Renal cortex interstitium (tissue), 15 donors: ENCODE measurements at places on chromosomes 3 and 15.

GRCh38 chr3:129913618-129914017, 20.1 kb upstream of the TMCC1 start:
- DNase-seq, result no peak

DNA sequence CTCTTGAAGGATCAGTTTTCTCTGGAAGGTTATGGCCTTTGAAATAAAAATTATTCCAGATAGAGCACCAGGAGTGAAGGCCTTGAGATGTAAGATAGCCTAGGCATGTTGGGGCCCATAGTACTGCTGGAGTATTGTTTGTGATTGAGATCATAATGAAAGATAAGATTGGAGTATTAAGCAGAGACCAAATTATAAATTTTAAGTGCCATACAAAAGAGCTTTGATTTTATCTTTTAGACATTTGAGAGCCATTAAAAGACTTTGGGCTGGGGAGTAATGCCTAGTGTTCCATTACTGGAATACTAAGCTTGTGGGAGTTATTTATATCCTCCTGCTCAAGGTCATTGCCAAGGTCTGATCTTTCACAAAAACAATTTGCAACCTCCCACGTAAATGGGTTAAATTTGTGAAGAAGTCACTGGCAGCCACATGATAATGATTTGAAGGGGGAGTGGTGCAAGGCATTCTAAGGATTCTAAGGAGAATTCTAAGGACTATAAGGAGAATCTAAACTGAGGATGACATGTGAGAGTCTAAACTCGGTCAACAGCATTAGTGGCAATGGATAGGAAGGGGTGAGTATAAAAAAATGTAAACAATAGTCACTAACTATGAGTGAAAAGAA, 12.8 kb downstream of the ELL3 start:
- no peak for DNase-seq

GRCh38 chr15:39583596-39584265, 2.9 kb downstream of the THBS1 start:
- DNase-seq, result no peak

DNA sequence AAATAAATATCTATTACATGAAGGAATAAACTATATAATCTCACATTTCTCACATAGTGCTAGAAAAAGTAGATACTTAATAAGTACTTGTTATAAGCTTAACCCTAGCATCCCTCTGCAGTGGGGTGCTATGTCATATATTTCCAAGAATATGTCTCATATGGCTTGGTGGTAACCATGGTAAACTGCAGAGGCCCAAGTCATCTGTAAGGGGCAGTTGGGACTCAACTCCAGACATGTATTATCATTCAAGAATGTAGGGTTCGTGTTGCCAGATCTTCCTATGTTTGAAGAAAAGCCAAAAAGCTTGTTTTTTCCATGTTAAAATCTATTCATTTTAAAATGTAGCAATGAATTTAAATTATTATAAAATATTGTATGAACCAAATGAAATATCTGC, 46.2 kb downstream of the ZNF385D start:
- DNase-seq, result no peak

GRCh38 chr3:44932986-44933944, 42.7 kb downstream of the ZDHHC3 start:
- no peak for DNase-seq

- DNase-seq, result no peak
Observed at GRCh38 chr3:103134023-103134724, 699.4 kb downstream of the ZPLD1 start.

DNA sequence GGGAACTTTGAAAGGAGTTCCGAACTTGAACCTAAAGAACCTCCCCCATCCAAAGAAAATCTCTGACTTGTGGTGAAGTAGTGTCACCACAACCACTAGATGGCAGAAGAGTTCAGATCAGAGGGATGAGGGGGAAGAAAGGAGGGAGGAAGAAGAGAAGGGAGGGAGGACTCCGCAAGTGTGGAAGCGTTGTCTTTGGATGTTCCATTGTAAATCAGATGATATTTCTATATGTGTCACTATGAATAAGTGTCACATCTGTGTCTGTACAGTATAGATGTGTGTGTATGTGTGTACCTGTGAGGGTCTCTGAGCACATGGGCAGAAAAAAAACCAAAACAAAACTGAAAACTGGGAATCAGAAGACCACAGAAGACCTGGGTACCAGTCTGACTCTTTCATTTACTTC, 16.9 kb downstream of the SLC24A1 start:
- DNase-seq, result peak; percentile 65

DNA sequence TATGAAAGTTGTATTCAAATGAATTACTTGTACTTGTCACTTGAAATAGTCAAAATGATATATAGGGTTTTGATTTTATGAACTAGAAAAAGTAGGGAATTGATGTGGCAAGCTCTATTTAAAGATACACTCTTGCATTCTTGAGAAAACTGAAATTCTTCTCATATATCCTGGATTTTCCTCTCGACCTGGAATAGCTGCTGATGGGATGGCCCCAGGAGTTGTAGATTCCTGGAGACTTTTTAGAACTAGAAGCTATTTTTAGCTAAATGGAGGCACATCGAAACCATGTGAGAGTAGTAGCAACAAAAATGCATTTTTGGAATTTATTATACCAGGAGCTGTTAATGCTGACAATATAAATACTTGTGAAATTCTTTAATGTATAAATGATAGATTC, 125.9 kb downstream of the LEKR1 start:
- no peak for DNase-seq

DNA sequence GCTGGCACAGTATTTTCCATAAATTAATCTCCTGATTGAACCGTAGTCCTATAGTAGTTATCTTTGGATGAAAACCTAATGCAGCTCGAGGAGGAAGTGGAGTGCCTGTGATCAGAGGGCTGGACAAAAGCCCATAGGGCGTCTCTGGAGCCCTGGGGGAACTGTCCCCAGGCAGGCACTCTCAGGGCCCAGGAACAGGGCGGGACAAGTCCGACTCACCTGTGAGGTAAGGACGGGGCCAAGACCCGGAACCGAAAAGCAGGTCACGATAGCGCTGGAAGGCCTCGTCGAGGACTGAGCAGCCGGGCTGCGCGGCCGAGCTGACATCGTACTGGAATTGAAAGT, 341 bp downstream of the HEXA start:
- DNase-seq, result no peak

DNA sequence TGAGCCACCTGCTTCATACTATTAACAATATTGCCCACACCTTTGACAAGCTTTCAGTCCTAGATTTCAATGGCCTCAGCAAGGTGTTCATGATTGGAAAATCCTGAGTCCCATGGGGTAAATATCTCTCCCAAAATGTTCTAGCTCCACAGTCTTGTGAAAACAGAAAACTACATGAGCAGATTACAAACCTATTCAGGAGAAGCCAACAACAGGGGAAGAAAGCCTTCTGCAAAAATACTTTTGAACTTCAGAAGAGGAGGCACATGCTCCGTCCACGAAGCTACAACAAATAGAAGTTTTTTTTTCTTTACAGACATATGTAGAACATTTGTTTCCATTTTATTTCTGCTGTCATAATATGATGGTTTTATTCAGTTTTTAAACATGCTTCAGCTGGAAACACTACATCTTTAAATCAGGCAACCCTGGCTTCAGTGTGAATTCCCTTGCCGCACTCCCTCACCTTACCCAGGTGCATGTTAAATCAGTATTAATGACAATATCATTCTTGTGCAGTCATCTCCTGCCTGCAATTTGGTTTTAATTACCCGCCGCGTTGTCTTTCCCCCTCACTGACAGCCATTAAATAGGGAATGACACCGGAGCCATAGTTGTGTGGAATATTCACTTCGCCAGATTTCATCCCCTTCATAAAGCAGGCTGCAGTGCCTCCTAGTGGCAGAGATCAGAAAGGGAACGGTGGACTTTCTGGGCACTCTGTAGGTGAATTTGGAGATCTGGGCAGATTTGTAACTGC, 725.5 kb upstream of the ARRDC4 start:
- DNase-seq, result peak; percentile 77

- DNase-seq, result no peak
Observed at GRCh38 chr15:62190274-62190673, 25.2 kb upstream of the C2CD4B start.

DNA sequence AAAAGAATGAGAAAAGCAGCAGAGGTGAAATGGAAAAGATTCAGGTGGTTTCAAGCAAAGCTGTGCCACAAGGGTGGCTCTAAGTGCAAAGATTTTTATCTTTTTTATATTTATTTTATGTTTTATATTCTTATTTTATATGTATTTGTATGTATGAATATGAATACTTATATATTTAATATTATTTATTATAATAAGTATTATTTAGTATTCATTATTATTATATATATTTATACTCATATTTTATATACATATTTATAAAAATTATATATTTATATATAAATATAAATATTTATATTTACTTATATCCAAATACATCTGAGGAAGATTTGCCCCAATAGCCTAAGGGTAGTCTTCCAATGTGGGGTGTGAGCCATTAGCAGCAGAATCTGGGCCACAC, 1002.0 kb downstream of the CADM2 start:
- DNase-seq, result no peak

DNA sequence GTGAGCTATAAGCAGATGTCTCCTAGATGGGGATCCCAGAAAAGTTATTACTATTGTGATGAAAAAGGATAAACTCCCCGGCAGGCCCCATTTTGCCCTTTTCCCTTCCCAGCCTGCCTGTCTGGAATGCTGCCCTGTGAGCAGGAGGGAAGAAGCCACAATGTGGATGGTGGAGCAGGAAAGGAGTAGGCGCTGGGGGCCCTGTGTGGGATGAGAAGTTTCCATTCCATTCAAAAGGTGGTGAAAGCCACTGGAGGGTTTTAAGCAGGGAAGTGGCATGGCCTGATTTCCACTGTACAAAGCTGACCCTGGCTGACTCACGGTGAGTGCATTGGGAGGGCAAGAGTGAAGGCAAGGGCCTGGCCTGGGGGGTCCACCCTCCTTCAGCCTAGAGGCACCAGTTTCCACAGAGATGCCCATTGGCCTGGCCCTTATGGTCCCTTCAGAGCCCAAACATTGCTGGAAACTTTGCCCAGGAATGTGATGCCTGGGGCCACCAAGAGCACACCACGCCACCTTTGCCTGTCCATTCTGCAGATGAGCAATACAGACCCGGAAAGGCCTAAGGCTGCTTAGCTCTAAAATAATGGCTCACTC, 206.9 kb downstream of the RPLP1 start:
- DNase-seq, result no peak

DNA sequence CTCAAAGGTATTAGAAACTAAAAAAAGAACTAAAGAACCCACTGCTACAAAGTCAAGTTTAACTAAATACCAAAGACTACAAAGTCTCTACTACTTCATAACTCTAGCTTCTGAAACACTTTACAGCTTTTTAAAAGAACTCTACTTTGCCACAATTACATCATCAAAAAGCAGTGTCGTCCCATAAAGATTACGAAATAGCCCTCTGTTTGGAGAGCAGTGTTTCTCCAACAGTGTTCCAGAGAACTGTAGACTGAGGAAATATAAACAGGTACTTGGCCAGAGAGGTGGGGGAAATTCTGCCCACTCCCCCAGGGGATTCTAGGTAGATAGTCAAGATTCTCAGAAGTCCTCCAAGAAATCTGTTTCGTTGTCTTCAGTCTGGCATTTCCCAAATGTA, 225.6 kb downstream of the PDZRN3 start:
- DNase-seq, result no peak

GRCh38 chr15:52464040-52464439, 64.6 kb downstream of the MYO5A start:
- DNase-seq, result no peak

DNA sequence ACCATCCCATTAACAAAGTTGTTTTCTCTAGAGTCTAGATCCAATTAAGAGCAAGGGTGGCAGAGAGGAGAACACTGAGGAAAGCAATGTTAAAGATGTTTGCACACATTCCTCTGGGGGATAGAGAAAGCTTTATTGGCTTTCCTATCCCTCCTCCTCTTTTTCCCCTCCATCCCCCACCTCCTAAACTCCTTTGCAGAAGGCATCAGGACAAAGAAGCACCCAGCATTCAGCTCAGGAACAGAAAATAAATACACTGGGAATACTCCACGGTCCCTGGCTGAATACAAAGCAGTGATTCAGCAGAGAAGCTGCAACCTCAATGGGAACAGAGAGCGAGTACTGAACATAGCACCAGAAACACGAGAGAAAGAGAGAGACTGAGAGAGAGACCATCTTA, 21.9 kb downstream of the LSAMP start:
- DNase-seq, result no peak

GRCh38 chr3:71438071-71438685, 145.3 kb downstream of the FOXP1 start:
- DNase-seq, result no peak

DNA sequence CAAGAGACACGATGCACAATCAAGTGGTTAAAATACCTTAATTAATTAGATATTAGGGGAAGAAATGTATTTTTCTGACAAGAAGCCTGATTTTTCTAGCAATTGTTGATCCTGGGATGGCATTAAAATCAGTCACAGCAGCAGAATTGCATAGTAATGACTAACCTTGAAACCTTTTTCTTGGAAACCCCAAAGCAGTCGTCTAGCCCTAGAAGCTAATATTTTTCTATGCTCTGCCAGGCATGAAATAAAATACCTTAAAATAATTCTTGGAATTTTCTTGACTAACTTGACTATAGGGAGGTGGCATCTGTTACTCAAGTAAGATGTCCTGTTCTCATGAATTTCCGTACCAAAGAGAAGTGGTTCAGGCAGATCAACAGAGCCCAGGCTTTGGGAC, 204.1 kb downstream of the THRB start:
- DNase-seq, result no peak

DNA sequence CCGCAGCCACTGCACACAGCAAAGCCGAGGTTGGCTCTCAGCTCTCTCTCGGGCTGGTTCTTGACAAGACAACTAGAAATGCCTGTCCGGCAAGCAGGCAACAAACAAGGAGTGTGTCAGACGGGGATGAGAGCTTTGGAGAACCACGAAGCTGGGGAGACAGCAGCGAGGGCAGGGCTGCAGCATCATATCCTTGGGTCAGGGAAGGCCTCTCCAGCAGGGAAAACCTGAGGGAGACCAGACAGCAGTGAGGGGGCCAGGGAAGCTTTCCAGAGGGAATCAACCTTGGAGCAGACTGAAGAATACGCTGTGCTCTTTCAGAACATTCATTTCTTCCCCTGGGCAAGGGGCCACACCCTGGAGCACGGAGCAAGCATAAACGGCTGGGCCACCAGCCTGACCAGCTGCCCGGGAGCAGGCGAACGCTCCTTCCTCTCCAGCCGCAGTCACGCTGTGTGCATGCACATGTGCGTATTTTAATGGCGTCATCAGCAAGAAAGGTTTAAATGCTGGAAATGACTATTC, 58.7 kb downstream of the CHSY1 start:
- no peak for DNase-seq

DNA sequence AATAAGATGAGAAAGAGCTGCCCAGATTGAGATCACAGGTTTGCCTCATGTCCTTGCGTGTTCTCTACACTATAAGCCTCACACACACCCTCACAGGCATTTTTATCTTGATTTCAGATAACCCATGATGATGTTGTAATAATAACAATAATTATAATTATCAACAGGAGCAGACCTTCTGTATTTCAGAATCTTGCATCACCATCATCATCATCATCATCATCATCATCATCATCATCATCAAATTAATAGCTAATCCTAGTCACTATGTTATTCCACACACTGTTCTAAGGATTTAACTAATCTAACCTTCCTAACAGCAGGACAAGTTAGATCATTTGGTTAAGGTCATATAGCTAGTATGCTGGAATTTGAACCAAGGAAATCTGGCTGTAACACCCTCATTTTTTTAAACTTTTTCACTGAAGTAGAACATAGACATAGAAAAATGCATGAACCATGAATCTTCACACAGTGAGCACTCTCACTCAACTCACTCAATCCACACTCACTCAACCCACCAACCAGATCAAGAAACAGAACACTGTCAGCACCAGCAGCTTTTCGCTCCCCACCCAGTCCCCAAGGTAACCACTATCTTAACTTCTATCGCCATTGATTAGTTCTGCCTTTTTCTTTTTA, 1.8 kb upstream of the SH2D7 start:
- DNase-seq, result no peak

- DNase-seq, result no peak
Observed at GRCh38 chr3:59783468-59783988, 733.7 kb upstream of the CFAP20DC start.
